ENCODE measurements at places on chromosomes 16 and 17.

GRCh38 chr16:85465328-85466303 lies 147.5 kb upstream of the GSE1 start:
- DNase-seq: peak; percentile 34

GRCh38 chr17:40188694-40189093 lies 11.4 kb downstream of the RAPGEFL1 start:
- no peak for DNase-seq

DNA sequence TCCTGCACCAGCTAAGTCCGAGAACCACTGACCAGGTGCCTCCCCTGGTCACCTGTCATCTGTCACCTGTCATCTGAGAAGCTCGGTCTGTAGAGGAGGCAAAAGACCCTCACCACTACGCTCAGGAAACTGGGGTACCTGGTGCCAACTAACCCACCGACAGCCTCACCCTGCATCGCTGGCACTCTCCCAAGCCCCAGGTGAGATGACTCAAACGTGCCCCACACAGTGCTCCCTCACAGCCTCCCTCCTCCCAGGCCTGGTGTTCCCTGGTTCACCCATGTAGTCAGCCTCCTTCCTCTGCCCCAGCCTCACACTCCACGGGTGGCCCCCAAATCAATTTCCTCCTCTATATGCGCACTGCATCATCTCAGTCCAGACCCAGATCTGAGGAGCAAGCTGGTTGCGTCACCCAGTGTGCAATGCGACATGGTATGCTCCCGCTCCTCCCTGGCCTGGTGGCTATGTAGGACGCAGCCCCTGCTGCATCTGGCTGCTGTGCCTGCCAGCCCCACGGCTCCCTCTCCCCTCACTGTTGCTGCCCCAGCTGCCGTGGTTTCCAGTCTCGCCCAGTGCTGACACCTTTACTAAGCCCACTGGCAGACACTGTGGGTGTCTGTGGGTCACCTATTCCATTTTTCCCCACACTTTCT lies 68.3 kb downstream of the GTF3C1 start:
- DNase-seq: no peak

DNA sequence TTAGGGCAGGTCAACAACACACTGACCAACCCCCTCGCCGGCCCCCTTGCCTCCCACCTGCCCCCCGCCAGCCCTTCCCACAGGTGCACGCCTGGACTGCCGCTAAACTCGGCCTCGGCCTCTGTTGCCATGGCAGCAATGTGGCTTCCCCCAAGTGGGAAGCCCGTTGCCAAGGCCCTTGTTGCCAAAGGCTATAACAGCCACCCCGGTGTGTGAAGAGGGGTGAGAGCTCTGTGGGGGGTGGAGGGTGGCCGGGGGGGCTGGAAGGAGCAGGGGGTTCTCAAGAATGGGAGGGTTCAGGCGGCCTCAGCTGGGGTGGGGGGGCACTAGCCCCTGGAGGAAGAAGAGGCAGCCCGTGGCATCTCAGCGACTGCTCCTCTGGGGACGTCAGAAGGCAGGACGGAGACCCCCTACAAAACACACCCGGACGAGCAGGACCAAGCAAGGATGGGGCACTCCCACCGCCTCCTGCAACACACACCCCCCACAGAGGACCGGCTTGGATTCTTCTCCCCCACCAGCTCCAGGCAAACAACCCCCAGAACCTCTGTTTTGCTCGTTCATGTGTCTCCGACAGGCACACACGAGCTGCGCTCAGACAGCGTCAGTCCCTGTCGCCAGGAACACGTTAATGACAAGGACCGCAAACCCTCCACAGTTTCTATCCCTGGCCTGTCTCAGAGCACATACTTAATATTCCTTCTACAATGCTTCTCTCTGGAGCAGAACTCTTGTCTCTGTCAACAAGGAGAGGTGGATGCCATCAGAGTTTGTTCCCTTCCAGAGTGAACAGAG lies 55.7 kb downstream of the ABR start:
- no peak for DNase-seq

DNA sequence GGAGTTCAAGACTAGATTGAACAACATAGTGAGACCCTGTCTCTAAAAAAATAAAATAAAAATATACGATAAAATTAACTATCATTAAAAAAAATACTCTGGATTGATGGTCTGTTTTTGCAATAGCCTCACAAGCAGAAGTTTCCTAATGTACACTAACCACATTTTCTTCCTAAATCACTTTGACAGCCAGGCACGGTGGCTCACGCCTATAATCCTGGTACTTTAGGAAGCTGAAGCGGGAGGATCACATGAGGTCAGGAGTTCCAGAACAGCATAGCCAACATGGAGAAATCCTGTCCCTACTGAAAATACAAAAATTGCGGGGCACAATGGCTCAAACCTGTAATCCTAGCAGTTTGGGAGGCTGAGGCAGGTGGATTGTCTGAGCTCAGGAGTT lies 64.7 kb downstream of the HELZ start:
- no peak for DNase-seq

DNA sequence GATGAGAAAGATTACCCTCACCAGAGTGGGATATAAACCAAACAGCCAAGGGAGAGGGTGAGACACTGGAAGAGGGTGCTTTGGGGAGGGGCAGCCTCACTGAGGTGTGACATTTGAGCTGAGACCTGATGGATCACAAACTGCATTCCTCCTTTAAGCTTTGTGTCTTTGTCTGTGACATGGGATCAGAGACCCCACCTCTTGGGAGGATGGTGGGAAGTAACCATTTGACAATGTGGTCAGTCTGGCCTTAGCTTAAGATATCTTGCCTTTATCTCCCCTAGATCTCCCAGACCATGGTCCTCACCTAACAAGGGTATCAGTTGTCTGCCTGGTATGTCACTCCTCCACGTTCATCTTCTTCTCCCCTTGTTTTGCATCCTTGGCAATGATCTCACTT lies 163.4 kb downstream of the SHISA9 start:
- DNase-seq: no peak

- DNase-seq: no peak
These were observed 227.1 kb upstream of the ZFHX3 start for GRCh38 chr16:73275024-73275423.

DNA sequence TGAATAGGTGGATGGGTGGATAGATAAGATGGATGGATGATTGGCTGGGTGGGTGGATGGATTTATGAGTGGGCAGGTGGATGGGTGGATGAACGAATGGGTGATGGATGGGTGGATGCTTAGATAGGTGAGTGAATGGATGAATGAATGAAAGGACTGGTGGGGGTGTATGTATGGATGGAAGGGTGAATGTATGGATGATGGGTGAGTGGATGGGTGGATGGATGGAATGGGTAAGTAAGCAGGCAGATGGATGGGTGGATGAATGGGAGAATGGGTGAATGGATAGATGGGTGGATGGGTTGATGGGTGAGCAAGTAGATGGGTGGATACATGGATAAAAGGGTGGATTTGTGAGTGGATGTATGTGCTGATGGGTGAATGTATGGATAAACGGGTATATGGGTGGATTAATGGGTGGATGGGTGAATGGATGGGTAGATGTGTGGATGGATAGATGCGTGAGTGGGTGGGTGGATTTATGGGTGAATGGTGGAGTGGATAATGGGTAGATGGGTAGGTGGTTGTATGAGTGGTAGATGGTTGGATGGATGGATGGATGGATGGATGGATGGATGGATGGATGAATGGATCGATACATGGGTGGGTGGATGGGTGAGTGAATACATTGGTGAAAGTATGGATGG lies 682.6 kb downstream of the HS3ST4 start:
- no peak for DNase-seq

GRCh38 chr17:80738020-80738808 lies 193.6 kb downstream of the RPTOR start:
- DNase-seq: no peak

- peak; percentile 75 for DNase-seq
These were observed 97.9 kb downstream of the FOXL1 start for GRCh38 chr16:86676254-86676670.

DNA sequence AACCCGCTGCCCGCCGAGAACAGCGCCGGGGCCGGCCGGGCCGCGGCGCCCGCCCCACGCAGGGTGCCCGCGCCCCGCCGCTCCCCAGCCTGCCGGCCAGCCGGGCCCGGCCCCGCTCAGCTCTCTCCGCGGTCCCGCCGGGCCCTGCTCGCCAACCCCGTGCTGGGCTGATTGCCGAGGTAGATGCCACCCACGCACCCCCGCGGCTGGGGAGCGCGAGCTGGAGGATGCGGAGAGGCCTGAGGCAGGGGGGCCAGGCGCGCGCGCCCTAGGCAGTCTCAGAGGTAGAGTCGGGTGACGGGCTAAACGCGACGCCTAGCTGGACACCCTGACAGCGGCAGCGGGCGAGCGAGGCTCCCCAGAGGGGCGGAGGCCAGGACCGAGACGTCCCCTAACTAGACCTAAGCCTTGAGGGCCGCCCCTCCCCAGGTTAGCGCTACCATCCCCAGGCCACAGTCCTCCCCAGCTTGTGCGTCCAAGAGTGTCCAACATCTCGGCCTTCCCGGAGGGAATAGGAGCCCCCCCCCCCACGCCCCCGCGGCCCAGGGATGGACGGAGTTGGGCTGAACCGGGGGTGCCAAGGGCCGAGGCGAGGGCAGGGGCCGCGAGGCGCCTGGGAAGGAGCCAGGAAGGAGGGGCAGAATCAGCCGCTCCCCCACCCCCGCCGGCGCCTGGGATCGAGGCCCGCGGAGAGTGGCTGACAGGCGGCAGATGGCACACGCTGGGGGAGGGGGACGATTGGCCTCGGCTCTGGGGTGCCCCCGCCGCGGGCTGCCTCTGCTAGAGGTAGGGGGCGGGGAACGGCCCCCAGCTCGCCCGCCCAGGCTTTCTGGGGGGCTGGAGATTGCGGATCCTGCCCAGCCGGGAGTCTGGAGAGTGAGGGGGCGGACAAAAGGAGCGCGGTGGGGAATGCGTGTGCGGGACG lies 2.5 kb upstream of the ZNF423 start:
- peak; percentile 34 for DNase-seq

DNA sequence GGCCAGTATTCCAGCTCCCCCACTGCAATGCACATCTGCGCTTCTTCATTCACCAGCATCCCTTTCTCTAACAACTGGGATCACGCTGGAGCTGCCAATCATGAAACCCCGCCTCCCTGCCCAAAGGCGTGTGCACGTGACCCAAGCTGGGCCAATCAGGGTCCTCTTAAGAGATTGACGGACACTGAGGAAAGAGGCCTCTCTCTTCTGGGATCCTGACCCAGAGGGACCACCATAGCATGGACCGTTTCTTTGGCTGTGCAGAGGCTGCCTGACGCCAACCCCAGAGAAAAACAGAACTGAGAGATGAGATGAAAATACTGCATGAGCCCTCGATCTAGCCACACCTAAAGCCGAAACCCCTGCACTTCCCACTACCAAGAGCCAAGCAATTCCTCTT lies 32.0 kb downstream of the COTL1 start:
- no peak for DNase-seq

DNA sequence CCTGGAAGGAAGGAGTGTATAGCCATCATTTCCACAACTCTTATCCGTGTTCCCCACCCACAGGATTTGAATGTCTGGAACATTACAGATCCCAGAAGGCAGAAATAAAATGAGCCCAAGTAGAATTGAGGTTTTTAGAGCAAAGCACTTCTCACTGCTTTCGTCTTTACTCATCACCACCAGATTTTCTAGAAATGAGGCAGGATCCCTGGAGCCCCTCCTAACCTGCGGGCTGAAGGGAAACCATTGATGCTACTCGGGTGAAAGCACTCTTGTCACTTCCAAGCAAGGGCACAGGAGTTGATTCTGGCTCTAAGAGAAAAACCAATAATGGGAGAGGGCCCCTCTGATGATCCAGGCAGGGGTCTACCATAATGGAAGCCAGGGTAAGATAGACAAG lies 2.8 kb upstream of the ALDOC start:
- DNase-seq: no peak

- DNase-seq: no peak
These were observed 139.6 kb downstream of the HS3ST3A1 start for GRCh38 chr17:13462146-13462545.

GRCh38 chr17:18938692-18939023 lies 13.3 kb upstream of the SLC5A10 start:
- no peak for DNase-seq

- DNase-seq: no peak
These were observed 822.4 kb upstream of the RBFOX1 start for GRCh38 chr16:6510261-6510660.

DNA sequence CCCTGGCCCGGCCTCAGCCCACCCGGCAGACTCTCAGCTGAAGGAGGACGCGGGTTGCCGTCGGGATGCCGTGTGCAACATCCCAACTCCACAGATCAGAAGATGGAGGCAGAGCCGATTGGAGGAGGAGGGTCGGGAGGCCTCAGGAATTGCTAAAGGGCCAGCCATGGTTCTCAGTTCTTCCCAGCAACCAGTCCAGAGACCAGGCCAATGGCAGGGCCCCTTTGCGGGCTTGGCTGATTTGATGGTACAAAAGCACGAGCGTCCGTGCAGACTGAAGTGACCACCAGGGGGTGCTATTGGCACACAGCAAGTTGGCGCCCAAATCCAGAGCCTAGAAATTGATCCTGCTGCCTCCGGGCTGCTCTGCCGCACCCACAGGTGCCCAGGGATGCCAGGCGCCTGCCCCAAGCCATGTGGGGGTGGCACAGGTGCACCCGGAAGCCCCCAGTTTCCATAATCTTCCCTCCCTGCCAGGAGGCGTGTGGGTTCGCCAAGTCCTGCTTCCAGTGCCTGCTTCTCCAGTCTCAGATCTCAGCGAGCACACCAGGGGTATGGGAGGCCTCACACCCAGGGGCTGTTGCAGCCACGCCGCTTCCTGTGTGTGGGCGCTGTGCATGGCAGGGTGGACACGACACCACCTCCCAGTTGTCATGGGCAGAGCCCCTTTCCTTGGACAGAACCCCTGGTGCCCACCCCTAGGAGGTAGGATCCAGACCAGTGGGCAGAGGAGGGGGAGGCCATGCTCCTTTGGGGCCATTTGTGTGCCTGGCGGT lies 7.1 kb upstream of the TEX19 start:
- DNase-seq: peak; percentile 74

DNA sequence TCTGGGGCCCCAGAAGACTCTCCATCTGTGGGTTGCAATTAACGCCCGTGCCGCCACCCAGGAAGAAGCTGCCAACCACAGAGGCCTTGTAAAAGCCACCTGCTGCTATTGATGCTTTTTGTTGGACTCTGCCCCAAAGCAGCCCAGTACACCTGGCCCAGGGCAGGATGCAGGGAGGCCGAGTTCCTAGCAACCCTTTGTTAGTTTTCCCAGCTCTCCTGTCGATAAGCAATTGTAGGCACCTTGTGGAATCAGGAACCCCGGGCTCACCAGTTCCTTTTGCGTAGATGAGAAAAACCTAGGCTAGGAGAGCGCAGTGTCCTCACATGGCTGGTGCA lies 103.3 kb downstream of the ABCC6 start:
- DNase-seq: no peak

DNA sequence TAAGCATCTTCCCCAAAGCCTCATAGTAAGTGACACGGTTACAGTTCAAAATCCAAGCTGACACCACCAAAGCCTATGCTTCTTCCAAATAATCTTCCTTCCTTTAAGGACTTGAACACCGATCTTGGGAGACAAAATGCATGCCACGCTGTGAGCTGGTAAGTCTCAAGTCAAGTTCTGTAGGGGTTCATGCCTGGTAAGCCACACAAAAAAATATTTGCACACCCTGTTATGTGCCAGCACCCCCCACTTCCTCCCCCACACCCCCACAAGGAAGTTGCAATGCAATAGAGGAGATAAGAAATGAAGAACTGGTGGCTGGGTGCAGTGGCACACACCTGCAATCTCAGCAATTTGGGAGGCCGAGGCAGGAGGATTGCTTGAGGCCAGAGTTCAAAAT lies 5.6 kb downstream of the NOG start:
- DNase-seq: no peak
